ENCODE measurements at places on chromosomes 5 and 9.

DNA sequence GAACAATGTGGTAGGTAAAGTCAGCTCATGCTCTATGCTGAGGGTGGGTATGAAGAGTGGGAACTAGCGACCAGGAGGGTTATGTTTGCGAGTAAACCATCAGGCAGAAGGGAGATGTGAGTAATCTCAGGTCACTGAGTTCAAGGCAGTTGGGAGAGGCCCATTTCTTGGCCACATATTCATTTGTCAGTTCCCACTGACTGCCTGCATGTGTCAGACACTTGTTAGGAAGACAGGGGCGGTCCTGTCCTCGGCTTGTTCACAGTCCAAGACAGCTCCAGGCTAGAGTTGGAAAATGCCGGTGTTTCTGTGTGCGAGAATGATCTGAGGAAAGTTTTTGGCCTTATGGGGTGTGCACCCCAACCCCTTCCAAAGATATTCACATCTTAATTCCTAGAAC, 48.6 kb upstream of the GDNF start:
- DNase-seq = peak; percentile 57

DNA sequence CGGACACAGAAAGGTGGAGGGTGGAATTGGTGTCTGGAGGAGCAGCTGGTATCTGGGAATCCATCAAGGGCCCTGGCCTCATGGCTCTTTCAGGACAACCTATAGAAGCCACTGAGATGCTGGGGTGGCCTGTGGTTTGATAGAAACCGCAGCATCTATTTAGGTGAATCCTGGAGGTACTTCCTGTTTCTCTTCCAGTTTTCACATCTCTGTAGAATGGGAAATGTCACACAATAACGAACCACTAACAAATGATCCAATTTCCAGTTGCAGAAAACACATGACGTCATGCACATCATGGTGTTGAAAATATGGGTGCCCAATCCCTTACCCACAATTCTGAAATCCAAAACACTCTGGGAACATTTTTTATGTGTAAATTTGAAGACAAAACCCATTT, 52.2 kb downstream of the ROPN1L start:
- no peak for DNase-seq

DNA sequence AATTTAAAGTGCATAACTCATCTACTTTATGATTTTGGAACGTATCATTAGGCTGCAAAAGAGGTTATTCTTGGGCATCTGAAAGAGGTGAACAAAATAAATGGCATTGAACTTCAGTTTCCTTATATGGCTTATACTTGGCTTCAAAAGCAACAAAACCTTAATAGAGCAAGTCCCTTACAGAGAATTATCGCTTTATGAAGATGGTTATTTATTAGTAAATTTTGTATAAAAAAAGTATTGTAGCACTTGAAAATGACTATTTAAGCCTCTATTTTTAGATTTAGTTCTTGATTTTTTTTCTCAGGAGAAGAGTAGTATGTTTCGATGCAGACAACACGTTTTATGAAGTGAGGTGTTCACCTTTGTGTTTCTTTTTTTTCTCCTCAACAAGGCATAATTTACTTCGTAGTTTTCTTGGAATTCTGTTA, 2.0 kb downstream of the ERBIN start:
- no peak for DNase-seq

DNA sequence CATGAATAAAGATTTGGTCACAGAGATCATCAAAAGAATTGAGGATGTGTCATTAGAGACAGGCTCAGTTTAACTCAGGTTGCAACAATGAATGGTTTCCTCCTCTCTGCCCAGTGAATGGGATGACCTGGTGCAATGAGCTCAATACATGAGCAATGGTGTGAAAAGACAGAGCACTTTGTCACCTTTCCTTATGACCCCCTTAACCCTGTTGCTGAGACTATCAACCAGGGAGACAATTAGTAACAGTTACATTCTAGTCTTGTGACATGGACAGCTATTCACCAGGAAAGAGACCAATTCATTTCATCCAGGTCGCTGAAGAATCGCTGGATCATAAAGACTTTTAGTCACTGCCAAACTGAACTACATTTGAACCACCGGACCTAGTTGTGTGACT, 19.9 kb upstream of the CDH6 start:
- no peak for DNase-seq

GRCh38 chr5:43123887-43124286, 3.2 kb downstream of the ZNF131 start:
- no peak for DNase-seq

- DNase-seq = no peak
Measured at GRCh38 chr5:773517-774264, 10.8 kb downstream of the ZDHHC11B start.

DNA sequence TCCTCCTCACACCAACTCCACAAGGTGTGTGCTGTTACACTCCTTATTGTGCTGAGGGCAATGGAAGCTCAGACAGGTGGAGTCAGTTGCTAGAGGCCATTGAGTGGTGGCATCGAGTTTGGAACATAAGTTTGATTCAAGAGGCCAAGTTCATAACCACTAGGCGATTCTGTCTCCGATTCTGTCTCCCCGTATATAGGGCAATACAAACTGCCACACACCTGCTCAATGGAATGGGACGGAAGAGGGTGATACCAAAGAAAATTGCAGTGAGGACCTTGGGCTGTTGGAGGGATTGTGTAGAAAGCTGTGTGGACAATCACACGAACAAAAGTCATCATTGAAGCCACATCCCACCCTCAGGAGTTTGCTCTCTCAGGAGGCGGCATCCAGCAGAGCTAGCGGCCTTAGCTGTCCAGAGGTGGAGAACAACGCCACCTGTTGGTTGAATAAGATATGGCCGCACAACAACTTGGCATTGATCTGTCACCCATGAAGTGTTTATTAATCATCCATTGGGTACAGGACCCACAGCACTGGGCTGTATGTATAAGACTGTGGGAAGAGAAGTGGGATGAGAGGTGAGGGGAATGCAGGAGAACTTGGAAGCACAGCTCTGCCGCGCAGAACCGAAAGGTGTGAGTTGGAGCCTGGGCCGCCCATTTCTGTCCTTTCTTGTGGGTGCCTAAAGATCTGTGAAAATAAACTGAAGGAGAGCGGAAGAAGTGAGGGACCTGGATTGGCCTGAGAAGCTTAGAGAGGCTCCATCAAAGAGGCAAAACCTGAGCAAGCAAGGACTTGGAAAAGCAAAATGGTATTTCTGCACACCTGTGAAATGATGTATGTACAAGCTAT, 16.1 kb upstream of the NEUROG1 start:
- peak; percentile 42 for DNase-seq

DNA sequence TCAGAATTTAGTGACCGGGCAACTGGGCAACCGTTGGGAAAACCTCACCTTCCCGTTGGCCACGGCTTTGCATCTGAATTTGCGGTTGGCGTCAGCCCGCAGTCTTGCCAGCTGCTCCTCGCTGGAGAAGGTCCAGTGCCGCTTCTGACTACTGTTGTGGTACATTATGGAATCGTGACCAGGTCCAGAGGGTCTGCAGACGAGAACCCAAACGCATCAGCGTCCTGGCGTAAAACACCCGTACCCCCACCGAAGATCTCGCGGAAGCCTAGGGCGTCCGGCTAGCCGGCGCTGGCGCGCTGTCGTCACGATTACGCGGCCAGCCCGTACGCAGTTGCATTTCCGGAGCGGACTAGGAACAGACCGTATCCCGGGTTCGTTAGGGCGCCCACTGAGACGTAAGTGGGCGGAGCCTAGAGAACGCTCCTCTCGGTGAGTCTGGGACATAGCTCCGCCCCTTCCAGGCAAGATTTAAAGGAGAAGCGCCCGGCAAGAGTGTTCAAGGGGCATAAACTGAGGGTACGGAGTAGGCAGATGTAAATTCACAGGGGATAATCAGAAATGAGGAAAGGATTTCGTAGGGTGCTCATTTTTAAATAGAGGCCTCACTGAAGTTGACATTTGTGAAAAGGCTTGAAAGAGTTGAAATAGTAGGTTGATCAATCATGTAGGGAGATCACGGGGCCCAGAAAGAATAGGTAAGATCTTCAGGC, at the start of gene CCNH:
Gene CCNH (minus strand): TSS at position 301 of the 713 bp plus-strand sequence. CDS start 136 bp downstream, at position 165.
- DNase-seq = peak; percentile 94

DNA sequence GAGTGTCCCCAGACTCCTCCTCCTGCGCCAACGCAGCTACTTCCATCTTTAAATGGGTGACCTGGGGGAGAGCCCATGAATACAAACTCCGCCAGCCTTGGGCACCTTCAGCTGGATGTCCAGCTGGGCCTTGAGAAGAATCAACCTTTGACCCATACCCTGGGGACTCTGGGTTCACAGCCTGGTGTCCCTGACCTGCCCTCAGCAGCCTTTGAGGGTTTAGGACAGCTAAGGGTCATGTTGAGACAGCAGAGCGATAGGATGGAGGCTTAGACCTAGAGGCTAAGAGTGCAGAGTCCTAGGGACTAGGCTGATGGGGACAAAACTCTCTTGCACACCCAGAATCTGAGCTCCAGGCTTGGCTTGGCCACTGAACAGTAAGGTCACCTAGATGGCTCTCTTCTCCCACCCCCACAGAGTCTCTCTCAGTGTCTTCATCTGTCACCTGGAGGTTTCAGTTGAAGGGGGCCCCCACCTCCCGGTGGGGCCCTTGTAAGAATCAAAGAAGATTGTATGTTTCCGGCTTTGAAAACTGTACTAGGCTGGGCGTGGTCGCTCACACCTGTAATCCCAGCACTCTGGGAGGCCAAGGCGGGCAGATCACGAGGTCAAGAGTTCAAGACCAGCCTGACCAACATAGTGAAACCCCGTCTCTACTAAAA, 6.7 kb upstream of the AQP3 start:
- no peak for DNase-seq

GRCh38 chr9:115117999-115118878, at the start of gene TNC:
TSS of gene TNC (minus strand) at chr9:115118157. CDS start at chr9:115091018, 27,139 bp downstream.
- peak; percentile 89 for DNase-seq

GRCh38 chr5:136104306-136104965, 28.2 kb upstream of the SMAD5 start:
- DNase-seq = no peak

GRCh38 chr5:127957701-127958239, 125.8 kb upstream of the SLC12A2 start:
- no peak for DNase-seq

GRCh38 chr9:81879501-81879916, 48.7 kb upstream of the SPATA31D4 start:
- no peak for DNase-seq

- DNase-seq = no peak
Measured at GRCh38 chr9:134251296-134252069, 74.8 kb upstream of the RXRA start.

DNA sequence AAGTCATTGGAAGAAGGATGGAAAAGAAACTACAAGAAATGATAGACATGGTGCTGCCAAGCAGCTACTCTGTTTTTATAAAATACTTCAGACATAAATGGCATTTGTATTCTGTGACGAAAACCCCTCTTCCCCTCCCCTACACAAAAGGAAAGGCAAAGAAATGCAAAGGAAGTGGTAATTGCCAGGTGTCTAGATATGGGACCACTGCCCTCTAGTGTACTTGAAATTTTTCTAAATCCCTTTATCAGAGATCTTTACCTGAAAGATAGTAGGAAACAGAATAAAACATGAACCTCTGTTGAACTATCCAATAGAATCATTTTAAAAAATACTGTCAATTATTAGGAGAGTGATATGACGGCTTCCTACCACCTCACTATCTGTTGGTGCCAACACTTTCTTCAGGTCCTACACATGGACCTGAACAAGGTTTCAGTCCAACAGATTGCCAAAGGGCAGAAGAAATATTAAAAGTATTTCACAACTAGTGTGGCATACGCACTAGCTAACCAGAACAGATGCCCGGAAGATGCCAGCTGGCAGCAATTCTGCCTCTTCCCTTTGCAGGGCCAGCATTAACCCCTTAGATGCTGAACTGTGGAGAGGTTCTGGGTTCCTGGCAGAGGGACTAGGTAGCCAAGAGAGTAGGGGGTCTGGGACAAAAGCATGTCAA, 104.1 kb downstream of the TSSK1B start:
- peak; percentile 30 for DNase-seq

- no peak for DNase-seq
Measured at GRCh38 chr9:109181284-109181683, 14.2 kb upstream of the FRRS1L start.

GRCh38 chr5:76696251-76696650, 19.7 kb upstream of the F2R start:
- no peak for DNase-seq

GRCh38 chr9:38039090-38039906, 29.7 kb downstream of the SHB start:
- no peak for DNase-seq

DNA sequence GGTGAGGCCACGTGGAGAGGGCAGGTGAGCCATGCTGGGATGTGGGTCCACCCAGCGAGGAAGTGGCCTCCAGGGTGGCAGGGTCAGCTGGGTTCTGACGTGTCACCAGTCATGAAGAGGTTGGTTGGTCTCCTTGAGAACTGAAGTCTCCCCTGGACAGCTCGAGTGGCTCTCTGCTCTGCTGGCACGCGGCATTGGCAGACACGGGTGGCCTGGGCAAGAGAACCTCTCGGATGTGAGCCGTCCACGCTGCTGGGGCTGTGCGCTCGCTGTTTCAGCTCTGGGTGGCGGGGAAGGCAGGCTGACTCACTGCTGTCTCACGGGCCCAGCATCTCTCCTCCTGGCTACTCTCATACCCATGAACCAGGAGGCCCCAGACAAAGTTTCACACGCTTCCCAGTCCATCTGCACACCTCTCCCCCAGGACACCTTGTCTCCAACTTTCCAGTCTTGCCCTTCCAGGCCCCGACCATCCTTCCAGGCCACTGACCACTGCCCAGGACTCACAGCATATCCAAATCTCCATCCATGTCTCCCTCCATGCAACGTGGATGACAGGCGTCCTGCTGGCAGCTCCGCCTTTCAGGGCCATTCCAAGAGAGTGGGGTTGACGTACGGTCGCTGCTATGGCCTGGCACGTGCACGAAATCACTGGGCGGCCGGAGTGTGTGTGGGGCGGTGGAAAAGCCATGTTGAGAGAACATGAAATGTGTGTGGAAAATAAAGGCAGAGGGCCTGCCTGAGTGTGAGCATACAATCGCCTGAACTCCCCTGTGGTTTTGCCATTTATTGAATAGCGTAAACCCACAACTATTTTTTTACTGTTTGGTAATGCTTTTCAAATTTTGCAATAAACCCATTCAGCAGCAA, 145.0 kb upstream of the COL5A1 start:
- DNase-seq = peak; percentile 71

DNA sequence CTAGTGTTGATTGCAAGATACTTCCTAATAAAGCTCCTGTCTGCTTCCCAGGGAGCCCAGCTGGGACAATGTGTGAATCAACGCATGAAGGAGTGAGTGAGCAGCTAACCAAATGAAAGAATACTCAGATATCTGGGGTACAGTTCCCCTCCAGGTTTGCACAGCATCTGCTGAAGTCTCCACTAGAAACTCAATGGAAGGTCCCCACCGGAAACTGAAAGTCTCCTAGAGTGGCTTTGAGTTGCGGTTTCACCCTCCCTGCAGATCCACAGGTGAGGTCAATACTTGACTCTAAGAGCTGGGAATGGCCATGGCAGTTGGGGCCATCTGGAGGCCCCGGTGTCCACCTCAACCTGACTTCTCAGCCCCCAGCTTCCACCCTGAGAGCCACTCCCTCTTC, 198.2 kb upstream of the MSX2 start:
- no peak for DNase-seq

- peak; percentile 72 for DNase-seq
Measured at GRCh38 chr9:135914921-135915320, 7.6 kb upstream of the CAMSAP1 start.

- DNase-seq = peak; percentile 90
Measured at GRCh38 chr5:170466988-170467707, 36.7 kb upstream of the KCNIP1 start.

Data from astrocyte (in vitro differentiated cells and primary cell).